ENCODE measurements at places on chromosomes 3 and 15.

GRCh38 chr15:65115086-65115485, at the start of gene UBAP1L:
Gene UBAP1L, minus strand, starts transcription at chr15:65115200. Its CDS starts 8,985 bp downstream, at chr15:65106215.
- no peak for DNase-seq

DNA sequence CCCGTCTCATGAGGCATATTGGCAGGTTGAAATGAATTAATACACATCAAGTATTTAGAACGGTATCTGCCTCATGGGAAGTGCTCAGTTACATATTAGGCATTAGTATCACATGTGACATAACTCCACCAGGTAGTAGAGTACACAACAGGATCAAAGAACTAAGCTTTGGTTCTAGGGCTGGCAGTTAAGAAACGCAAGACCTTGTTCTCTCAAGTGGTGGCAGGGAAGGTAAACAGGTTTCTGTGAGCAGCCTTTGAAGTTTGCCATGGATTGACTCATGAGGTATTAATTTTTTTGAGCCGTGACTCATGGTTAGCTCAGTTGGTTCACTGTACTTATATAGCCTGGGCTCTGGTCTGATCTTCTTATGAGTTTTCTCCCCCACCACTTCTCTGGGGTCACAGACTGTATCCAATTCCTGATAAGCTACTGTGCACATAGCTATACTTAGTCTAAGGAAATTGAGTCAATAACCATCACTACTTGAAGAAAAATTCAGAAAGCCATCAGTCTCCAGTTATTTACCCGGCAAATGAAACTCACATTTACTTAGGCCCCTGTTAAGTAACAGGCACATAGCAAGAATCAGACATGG, 155.6 kb upstream of the STT3B start:
- DNase-seq: no peak

- DNase-seq: no peak
Measured at GRCh38 chr15:22936577-22937472, 43.3 kb downstream of the CYFIP1 start.

DNA sequence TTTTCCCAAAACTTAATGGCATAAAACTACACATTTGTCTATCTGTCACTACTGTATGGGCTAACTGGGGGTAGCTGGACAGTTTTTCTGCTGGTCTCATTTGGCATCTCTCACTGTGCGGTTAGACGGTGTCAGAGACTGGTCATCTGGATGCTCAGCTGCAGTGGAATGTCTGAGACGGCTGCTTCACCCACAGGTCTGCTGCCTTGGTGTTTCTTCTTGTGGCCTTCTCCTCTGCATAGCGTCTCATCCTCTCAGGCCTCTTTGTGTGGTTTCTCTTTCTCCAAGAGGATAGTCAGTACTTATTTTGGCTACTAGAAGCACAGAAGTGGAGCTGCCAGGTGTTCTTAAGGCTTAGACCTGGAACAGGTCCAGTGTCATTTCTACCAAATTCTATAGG, 35.9 kb upstream of the GOLGA6L9 start:
- DNase-seq: no peak

DNA sequence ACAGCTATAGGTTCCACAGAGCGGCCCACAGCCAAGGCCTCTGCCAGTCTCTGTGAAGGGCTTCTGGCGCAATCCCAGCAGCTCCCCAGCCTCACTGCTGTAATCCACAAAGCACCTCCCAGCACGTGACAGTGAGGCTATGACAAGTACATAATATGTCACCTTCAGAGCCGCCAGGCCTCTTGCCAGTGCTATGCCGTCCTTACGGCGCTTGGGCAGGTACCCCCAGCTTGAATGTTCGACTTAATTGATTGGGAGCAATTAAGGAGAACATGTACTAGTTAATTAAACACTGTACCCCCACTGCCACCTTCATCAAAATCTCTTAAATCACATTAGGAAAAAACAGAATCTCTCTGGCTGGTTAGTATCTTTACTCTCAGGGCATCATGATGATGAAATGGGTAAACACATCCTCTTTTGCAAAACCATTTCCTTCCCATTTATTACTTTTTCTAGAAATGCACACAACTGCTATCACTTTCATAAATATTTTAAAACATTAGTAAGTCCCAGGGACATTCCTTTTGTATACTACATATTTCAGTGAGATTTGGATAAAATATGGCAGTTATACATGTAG, 169.9 kb downstream of the XXYLT1 start:
- DNase-seq: no peak

DNA sequence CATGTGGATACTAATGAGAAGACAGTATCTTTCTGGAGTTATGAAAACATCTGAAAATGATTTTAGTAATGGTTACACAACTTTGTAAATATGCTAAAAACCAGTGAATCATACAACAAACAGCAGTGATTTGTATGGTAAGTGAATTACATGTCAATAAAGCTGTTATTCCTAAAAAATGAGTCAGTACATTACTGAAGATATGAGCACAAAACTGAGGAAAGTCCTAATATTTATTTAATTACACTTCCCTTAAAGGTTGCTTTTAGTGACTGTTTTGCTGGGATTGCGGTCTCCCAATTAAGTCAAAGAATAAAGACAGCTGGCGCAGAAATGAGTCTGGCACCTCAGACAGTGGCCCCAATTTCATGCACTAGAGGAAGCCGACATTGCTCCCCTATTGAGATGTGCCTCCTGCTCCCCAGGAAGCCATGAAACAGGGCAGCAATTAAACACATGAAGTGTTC, 50.9 kb upstream of the FSIP1 start:
- DNase-seq: no peak

DNA sequence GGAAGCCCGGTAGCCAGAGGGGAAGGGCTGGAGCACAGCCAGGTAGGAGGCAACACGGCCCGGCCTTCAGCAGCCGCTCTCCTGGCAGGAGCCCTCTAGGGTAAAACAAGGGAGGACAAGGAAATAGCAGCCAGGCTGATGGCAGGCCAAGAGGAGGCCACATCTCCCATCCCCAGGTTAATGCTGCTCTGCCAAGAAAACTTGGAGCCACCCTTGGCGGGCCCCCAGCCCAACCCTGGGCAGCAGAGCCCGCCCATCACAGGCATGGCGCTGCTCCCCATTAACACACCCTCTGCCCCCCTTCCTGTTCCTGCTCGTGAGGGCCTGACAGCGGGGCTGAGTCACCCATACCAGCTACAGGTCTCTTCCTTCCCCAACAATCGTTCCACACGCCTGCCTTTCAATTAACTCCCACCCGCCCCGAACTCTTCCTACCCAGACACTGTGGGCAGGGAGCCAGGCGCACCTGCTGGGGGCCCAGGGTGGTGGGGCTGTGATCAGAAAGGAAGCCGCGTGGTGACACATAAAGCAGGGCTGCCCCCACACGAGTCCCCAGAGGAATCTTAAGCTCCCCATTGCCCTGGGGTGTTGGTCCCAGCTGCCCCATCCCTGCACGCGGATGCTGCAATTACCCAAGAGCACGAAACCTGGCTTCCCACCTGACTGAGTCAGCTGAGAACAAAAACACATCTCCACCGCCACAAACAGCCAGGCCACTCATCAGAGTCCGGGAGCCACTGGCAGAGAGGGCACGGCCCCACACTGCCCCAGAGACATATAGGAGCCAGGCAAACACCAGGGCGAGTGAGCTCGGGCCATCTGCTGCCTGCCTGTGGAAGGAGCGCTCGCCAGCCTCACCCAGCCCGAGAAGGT, at the start of gene C15orf62:
C15orf62 (plus strand) TSS at position 707 of the 873 bp plus-strand sequence. CDS start 516 bp downstream, outside the sequence.
- DNase-seq: peak; percentile 19

DNA sequence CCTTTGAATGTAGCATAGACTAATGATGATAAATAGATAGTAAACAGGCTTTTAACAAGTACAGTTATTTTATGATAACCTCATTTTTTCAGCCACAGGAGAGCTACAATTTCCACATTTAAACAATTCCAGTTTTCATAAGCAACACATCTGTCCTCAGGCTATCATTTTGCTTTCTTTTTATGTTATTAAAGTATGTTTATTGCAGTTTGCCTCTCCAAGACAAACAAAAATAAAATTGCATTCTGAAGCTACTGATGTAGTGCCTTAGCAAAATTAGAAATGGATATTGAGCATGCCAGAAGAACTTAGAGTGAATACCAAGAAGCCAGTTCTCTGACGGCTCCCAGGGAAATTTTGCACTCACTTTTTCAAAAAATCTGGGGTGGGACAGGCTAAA, 140.6 kb upstream of the ABHD17C start:
- no peak for DNase-seq

DNA sequence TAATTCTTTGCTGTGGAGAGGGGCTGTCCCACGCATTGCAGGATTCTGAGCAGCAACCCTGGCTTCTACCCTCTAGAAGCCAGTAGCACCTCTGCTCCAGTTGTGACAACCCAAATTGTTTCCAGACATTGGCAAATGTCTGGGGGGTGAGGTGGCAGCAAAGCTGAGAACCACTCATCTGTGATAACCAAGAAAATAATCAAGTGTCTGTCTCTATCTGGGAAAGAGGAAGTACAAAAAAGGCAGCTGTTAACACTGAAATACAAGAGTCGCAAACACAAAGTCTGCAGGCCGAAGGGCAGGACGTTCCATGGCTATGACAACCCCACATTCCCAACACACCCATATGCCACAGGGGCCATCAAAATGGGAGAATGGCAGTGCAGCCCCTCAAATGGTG, 42.2 kb upstream of the GNB5 start:
- no peak for DNase-seq

GRCh38 chr3:25056036-25056755, 371.9 kb upstream of the RARB start:
- DNase-seq: no peak

- DNase-seq: no peak
Measured at GRCh38 chr3:190117981-190118380, 2.7 kb downstream of the P3H2 start.

DNA sequence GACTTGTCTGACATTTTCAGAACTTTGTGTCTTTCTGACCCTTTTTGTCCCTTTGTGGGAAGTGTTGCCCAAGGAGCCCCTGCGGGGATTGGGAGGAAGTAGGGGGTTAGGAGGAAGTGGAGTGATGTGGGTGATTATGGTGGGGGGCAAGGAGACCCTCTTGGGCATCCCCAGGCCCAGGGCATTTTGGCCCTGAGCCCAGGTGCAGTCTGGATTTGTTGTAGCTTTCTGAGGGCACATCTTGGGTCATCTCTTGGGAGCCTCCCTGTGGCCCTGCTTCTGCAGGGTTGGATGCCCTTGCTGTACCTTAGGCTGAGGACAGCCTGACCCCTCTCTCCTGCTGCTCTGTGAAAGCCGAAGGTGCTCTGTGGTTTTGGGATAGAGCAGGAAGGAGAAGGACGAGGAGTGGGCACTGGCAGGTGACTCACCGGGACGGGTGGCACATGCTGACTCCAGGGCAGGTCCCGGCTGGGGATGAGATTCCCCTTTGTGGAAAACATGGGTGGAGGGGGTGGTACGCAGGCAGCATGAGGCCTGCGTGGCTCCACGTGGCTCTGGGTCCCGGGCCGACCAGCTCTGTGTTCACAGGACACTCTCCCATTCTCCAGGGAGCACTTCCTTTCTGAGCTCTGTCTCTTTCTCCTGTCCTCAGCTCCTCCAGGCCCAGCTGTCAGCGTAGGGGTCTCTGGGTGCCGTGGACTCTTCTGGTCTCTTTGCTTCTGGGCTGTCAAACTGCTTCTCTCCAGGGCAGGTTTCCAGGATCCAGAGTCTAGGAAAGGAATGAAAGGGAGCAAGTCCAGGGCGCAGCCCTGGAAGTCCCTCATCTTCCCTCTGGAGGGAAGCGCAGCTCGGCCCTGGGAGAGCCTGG, 11.8 kb downstream of the CD276 start:
- DNase-seq: no peak

DNA sequence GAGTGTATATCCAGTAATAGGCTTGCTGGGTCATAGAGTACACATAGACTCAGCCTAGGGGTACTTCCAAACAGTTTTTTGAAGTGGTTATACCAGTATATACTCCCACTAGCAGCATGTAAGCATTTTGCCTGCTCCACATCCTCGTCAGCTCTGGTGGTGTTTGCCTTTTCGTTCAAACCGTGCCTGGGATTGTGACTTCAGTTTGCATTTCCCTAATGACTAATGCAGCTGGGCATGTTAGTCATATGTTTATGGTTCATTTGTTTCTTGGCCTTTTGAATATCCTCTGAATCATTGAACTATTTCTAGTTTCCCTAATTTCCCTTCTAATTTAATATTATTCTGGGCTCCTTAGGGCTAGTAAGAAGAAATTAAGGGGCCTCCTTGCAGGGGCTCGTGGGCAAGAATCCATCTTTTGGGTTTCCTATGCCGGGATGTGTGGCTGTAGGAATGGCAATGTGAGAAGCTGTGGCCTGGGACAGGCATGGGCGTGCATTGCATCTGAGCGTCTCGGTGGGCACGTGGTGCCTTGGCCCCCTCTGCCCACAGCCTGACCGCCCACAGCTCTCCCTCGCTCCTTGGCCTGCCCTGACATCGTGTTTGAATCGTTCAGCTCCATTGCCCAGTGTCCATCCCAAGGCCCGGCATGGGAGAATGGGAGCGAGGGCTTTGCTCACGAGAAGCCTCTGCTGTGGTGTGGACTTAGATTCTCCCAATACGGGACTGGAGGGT, 26.4 kb downstream of the FAH start:
- DNase-seq: no peak

DNA sequence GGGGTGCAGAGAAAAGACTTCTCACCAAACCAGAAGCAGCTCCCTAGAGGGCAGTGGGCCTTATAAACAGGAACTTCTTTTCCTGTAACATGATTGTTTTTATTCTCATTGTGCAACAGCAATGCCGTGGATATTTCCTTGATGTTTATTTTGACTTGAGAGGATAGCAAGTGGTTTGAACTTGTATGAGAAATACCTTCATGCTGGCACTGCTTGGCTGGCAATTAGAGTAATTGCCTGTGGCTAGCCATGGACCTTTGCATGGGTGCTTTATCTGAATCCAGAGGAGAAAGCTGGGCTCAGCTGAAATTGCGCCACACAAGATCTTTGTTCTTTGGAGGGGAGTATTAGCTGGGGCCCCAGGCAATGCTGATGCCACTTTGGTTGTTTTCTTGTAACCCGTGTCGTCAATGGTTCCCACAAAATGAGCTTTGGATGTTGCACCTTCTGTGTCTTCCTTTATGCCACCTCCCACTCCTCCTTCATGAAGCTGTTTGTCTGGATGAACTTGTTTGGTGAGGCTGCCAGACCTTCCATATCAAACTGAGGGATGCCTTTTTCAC, 37.9 kb downstream of the CMTM8 start:
- no peak for DNase-seq

DNA sequence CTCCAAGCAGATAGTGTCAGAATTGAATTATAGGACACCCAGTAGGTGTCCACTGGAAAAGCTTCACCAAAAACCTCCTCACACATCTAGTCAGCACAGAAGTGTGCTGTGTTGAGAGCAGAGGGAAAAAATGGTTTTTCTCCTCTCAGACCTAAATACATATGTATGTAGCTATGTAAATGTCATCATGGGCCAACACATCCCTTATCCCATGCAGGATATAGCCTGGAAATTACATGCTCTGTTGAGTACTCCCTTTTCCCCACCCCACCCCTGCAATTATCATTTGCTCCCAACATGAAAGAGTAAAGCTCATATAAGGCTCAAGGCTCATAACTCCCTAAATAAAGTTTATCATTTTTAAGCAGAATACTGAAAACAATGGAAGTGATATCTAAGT, 35.7 kb downstream of the DLG1 start:
- no peak for DNase-seq

- DNase-seq: no peak
Measured at GRCh38 chr15:75631935-75632334, 6.4 kb upstream of the SNUPN start.
